Ascending aorta (tissue), 2 donors: ENCODE measurements at places on chromosomes 2 and 18.

DNA sequence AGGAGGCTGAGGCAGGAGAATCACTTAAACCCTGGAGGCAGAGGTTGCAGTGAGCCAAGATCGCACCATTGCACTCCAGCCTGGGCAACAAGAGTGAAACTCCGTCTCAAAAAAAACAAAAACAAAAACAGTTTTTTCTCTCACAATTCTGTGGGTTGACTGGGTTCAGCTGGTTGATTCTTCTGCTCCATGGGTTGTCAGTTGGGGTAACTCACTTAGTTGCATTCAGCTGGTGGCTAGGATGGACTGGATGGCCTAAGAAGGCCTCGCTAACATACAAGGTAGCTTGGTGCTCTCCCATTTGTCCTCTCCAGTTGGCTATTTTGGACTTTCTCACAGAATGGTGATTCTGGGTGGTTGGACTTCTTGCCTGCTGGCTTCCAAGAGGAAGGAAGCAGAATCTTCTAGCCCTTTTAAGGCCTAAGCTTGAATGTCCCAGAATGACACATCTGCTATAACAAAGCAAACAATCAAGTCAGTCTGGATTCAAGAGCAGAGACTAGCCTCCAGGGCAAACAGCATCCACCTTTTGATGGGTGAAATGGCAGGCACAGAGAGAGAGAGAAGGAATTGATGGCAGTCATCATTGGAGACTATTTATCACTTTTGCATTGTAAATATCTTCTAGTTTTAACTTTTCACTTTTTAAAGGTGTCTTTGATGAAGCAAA is 17.9 kb downstream of the LAMA3 start:
- no peak for DNase-seq

DNA sequence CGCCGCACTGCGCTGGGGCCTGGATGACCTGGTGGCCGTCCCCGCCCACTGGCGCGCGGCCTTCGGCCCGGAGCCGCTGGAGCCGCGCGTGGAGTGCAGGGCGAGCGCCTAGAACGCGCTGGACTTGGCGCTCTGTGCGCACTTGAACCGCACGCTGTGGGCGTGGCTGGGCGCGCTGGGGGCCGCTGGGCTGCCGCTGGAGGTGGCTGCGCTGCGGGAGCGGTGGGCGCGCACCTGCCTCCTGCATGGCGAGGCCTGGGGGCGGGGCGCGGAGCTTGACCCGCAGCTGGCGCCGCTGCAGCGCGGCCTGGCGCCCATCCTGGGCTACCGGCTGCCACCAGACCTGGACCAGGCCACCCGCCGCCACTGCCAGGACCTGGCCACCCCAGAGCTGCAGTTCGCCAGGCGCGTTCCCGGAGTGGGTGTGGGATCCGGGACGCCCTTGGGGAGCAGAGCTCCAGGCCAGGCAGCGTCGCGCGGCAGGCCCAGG is 9.9 kb downstream of the AQP12B start:
- DNase-seq, result no peak

- DNase-seq, result no peak
These were observed 264.6 kb upstream of the AGAP1 start for GRCh38 chr2:235229236-235229635.

GRCh38 chr18:7561909-7562460 is 5.1 kb upstream of the PTPRM start:
- DNase-seq, result no peak

DNA sequence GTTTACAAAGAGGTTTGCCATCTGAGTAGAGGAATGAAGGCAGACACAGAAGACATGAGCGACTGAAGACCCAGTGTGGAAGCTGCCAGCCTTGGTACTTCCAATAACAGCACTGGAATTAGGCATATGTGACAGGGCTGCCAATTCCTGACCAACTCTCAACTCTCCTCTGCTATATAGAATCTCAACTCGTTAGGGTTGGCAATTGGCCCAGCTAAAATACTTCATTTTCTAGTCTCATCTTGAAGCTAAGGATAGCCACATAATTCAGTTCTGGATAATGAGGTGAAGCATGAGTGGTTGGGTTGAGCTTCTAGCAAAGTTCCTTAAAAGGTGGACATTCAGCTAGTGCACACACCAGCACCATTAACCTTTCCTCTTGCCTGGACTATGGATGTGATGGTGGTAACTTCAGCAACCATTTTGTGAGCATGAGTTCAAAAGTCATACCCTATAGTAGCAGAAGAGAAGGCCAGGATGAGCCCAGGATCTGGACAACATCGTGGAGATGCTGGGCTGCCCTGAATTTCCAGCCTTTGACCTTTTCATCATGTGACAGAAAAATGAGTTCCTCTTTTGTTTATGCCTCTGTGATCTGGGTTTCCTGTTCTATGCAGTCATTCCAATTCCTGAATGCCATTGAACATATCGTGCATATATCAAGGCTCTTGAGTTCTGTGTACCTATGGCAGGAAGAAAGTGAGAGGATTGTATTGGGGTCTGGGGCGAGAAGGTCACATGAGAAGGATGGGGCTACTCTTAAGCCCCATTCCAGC is 68.1 kb upstream of the HAAO start:
- DNase-seq, result no peak

DNA sequence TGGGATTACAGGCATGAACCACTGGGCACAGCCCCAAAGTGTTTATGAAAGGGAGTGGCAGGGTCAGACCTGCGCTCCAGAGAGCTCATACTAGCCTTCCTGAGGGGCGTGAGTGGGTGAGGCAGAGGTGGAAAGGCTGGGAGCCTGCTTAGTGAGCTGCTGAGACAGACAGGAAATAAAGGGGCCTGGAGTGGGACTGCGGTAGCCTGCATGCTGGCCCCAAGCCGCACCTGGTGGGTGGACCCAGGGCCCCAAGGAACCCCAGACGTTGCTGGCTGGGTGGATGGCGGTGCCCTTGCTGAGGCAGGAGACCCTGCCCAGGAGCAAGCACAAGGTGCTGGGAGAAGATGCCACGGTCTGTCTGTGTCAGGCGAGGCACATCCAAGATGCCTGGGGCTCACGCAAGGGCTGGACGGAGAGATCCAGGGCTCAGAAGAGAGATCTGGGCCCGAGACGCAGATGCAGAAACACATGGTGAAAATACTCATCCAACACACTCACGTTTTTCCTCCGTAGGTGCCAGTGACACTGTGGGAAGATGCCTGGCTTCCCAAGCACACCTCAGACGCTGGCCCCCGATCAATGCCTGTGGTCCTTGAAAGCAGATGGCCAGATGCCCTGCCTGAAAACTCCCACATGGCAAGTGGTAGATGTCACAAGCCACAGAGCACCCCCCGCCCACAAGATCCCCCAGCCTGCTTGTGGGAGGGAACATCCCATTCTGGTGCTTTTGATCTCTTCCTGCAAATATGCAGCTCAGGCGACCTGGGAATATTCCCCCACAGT is 151.1 kb downstream of the GLI2 start:
- no peak for DNase-seq
